ENCODE measurements at places on chromosomes 1 and 21.

- DNase-seq: no peak
These were observed 2.8 kb downstream of the REG4 start for GRCh38 chr1:119808491-119808890.

GRCh38 chr1:14420686-14421085 lies 177.8 kb upstream of the KAZN start:
- DNase-seq: no peak

GRCh38 chr21:8989261-8989711 lies 1532.1 kb upstream of the TPTE start:
- DNase-seq: no peak

- no peak for DNase-seq
These were observed 2.1 kb downstream of the SLAMF8 start for GRCh38 chr1:159828581-159829272.

- DNase-seq: peak; percentile 56
These were observed at the start of gene PAQR7 for GRCh38 chr1:25875154-25875855. Gene PAQR7 (minus strand): TSS chr1:25875708. CDS start chr1:25863839, 11,869 bp downstream.

DNA sequence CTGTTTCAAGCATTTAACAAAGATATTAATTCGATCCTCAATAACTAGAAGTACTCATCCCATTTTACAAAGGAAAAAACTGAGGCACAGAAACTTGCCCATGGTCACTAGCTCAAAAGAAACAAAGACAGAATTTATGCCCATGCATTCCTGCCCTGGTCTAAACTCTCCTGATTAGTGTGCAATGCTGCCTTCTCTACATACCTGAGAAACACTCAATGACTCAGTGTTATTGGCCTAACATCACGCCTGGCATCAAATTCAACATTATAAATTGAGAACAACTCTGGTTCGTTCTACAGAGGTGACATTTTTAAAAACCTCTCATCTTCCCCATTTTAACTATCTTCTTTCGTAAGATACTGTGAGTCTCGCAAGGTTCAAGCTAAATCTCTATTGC lies 5.2 kb downstream of the APP start:
- DNase-seq: no peak

- peak; percentile 25 for DNase-seq
These were observed 18.3 kb downstream of the PPT1 start for GRCh38 chr1:40078512-40079333.

- DNase-seq: no peak
These were observed 1.2 kb downstream of the C2CD4D start for GRCh38 chr1:151838222-151839081.

GRCh38 chr1:218281285-218281684 lies 3.8 kb upstream of the RRP15 start:
- no peak for DNase-seq

DNA sequence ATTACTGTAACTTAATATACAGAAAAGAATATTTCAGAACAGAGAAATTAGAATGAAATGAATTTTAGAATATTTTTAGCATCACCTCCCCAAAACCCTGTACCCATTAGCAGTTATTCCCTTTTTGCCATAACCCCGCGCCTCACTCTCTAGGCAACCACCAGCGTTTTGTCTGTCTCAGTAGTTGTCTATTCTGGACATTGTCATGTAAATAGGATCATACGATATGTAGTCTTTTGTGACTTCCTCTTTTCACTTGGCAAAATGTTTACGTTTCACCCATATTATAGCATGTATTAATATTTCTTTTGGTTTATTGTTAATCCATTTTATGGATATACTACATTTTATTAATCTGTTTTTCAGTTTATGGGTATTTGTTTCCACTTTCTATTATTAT lies 24.9 kb downstream of the SOAT1 start:
- DNase-seq: no peak

GRCh38 chr1:43314233-43314632 lies 13.5 kb downstream of the TIE1 start:
- no peak for DNase-seq

- DNase-seq: no peak
These were observed 32.9 kb upstream of the UTS2 start for GRCh38 chr1:7885513-7886404.

DNA sequence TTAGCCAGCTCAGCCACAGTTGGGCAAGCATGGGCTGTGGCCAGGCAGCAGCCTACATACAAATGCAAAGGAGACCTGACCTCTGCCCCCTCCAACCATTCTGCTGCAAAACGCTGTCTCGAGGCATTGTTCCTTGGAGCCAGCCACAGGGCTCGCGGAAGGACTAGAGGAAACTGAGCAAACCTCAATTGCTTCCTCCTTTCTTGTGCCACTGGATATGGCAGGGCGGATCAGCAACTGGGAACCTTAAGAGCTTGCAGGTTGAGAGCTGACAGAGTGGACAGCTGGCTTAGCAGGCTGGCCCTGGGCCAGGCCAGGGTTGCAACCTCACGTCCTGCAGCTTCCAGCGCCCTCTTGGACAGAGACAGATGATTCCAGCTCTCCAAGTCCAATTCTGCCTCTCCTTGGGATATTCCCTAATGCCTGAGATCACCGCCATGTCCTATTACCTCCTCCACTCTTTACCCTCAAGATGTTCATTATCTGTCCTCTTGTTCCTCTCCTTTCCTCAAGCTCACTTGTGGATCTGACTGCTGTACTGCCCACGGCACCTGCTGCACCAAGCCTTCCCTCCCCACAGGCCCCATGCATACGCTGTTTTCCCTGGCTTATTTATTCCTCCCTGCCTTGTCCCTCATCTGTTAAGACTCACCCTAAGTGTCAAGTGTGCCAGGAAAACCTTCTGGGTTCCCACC lies 67.5 kb downstream of the SDC3 start:
- DNase-seq: no peak

DNA sequence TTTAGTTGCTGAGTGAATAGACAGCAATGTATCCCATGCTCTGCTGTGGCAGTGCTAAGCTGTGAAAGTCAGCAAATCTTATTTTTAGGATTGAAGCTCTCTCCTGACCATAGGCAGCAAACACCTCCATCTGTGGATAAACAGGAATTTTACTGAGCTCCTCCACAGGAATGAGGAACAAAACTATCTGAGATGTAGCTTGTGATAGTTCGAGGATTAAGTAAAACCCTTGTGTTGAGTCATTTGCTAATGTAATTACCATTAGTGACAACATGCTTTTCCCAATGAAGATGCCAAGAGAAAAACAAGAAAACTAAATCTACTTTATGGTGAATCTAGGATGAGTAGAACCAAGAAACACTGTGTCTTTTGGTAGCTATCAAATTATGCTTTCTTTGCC lies 122.7 kb downstream of the CLEC20A start:
- DNase-seq: no peak

DNA sequence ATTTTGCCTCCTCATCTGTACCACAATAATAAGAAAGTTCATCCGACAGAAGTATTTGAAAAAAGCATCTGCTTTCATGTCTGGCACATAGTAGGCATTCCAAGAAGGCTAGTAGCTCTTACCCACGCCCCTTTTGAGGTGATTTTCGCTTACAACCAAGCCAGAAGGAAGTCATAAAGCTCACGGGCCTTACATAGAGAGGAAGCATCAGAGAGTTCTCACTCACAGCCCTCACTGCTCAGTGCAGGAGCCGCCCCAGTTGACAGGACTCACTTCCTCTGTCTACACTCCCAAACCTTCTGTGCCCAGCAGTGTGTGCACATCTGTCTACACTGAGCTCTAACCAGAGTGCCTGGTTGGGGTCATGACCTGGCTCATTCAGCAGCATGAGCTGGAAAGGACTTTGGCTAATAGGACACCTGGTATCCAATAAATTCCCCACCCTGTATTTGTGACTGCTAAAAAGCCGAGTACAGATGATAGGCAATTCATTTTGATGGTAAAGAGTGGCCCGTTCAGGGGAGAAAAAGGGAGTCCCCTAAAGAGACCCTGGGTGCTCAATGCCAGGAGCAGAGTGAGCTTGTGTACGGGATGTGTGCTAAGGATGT lies 36.8 kb upstream of the DUSP10 start:
- no peak for DNase-seq

DNA sequence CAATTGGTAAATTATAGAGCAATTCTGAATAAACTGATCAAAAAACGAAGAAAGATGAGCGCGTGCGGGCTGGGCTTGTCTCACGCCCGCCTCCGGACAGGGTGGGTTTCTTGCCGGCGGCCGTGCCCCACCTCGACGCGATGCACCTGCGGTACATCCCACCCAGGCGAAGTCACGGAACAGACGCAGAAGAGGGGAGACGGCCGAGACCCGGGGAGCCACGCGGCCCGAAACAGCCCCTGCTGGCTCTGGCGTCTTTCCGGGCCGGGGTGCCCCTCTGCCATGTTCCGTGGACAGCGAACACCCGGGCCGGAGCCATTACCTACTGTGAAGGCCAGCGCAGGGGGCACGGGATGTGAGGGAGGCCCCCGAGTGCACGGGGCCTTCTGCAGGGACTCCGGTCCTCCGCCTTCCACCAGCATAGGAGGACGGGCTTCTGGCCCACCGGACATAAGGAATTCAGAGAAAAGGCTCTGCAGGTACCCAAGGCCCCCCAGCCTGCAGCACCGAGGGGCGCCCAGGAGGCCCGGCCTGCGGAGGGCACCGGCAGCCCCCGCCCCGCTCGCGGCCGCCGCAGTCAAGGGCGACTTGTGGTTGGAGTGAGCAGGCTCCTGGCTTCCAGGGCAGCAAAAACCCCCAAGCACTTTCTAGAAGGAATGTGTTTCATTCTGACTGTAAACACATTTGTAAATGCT lies 7.6 kb upstream of the C1QTNF12 start:
- DNase-seq: no peak

GRCh38 chr1:234691567-234691966 lies 81.6 kb upstream of the IRF2BP2 start:
- DNase-seq: no peak

DNA sequence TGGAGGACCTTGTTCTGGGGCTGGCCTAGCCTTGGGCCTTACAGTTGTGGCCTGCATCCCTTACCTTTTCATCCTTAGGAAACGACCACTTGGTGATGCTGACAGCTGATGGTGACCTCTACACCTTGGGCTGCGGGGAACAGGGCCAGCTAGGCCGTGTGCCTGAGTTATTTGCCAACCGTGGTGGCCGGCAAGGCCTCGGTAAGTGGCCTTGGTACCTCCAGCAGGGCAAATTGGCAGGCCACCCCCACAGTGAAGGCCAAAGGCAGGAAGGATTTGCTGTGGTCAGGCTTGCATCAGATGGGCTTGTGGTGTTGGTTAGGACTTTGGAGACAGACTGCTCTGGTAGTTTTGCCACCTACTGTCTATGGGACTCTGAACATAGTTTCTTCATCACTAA lies 17.7 kb upstream of the TRNAU1AP start:
- DNase-seq: no peak

DNA sequence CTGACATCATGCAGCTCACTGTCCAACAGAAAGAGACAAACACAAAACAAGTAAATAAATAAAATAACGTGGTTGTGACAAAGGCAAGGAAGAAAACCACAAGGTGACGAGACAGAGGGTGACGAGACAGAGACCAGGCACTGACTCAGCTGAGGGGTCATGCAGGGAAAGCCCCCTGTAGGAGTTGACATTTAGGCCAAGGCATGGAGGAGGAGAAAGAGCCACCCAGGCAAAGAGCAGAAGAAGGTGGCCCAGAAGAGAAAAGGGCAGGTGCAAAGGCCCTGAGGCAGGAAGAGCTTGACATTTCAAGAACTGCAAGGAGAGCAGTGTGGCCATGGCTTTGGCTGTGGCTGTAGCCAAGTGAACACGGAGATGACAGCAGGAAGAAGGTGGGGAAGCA lies 65.1 kb upstream of the ID3 start:
- DNase-seq: no peak

GRCh38 chr21:45839274-45839673 lies 142.3 kb upstream of the COL6A1 start:
- DNase-seq: no peak

DNA sequence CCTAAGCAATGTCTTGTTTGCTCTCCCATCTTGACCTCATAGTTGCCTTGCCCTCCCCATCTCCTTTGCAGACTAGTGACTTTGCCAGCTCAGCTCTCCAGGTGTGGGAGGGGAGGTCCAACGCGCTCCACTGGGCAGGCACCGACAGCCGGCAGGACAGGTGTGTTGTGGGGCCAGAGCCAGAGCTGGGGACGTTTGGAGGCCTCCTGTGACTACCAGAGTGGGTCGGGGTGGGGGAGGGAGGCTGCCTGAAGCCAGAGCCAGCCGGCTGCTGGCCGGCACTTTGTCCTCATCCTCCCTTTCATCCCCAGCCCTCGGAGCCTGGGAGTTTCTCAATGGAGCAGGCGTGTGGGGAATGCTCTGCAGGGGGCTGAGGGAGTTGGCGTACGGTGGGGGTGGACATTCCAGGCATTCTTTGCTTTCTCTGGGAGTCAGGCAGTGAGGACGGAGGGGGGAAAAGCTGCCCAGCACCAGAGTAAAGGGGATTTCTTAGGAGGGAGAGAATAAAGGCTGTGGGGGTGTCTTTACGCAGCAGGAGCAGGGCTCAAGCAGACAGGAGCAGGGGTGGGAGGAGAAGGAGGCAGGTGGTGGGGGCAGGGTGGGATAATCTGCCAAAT lies 20.2 kb downstream of the NUAK2 start:
- DNase-seq: no peak

DNA sequence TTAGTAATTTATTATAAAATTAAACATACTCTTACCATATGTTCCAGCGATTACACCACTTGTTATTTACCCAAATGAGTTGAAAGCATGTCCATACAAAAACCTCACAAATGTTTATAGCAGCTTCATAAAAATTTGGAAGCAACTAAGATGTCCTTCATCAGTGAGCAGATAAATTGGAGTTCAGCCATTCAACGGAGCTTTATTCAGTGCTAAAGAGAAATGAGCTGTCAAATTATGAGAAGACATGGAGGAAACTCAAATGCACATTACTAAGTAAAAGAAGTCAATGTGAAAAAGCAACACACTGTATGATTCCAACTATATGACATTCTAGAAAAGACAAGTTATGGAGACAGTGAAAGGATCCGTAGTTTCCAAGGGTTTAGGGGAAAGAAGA lies 606.7 kb upstream of the TMPRSS15 start:
- DNase-seq: no peak

DNA sequence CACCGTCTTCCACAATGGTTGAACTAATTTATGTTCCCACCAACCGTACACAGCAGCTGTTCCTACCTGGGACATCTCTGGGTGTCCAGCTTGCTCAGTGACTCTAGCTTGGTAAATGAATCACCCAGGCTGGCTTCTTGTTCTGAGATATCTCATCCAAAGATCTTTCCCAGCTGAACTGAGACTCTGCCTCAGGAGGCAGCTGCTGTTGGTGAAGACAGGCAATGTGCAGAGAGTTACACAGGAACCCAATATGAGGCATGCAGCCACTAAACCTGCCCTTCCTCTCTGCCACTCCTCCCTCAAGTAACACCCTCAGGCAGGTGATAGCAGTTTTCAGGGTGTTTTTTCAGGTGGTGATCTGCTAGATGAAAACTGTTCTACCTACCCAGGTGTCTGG lies 14.0 kb upstream of the FOXO6 start:
- DNase-seq: no peak

DNA sequence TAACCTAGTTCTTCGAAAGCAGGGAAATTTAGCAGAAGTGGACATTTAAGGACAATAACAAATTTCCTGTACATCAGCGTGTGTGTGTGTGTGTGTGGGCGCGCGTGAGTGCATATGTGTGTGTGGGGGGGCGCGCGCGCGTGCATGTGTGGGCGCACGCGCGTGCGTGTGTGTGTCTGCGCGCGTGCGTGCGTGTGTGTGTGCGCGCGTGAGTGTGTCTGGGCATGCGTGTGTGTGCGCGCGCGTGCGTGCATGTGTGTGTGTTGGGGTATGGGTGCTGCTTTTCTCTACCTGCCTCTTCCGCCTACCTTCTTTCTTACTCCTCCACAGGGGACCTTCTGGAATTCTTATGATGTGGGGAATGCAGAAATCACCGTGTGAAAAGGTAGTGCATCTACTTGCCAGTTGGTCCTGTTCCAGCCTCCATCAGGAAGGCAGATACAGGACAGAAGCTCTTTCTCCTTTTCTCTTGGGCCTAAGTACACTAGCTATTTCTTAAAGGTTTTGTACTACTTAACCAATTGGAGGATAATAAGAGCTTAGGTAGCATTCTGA lies 165.4 kb upstream of the KCNK2 start:
- DNase-seq: no peak
